Upper lobe of left lung (tissue), 6 donors: ENCODE measurements at places on chromosomes 7 and 10.

DNA sequence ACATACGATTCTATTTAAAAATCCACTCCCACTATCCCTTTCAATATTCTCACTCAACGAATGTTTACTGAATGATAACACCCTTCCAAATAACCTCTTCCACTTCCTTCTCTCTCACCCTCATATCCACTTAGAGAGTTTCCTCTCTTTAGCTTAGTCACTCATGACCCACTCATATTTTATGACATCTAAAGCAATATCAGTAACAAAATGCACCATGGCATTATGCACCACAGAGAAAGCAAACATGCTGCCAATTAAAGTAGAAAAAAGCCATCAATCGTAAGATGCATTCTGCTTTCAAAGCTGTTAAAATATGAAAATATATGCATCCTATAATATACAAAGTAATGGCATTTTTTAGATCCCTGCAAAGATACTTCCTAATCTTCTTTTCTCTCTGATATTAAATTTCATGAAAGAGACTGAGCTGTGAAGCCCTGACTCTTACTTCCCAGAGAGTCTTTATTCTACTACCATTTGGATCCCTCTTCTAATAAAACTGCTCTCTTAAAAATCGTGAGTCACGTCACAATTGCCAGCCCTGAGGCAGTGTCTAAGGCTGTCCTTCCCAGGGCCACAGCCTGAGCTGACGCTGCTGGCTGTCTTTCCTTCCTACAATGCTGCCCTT is 283.0 kb upstream of the KLF6 start:
- DNase-seq, result no peak

GRCh38 chr10:11014671-11015445 is 2.8 kb upstream of the CELF2 start:
- no peak for DNase-seq

- no peak for DNase-seq
Observed at GRCh38 chr10:110618230-110618610, 25.9 kb upstream of the RBM20 start.

GRCh38 chr10:74432841-74433594 is 282.0 kb downstream of the ADK start:
- no peak for DNase-seq

GRCh38 chr7:1175967-1176851 is 16.2 kb upstream of the ZFAND2A start:
- DNase-seq, result peak; percentile 97

- DNase-seq, result no peak
Observed at GRCh38 chr7:47328392-47329319, 253.3 kb downstream of the TNS3 start.

GRCh38 chr7:33918438-33919143 is 13.3 kb downstream of the BMPER start:
- DNase-seq, result no peak

DNA sequence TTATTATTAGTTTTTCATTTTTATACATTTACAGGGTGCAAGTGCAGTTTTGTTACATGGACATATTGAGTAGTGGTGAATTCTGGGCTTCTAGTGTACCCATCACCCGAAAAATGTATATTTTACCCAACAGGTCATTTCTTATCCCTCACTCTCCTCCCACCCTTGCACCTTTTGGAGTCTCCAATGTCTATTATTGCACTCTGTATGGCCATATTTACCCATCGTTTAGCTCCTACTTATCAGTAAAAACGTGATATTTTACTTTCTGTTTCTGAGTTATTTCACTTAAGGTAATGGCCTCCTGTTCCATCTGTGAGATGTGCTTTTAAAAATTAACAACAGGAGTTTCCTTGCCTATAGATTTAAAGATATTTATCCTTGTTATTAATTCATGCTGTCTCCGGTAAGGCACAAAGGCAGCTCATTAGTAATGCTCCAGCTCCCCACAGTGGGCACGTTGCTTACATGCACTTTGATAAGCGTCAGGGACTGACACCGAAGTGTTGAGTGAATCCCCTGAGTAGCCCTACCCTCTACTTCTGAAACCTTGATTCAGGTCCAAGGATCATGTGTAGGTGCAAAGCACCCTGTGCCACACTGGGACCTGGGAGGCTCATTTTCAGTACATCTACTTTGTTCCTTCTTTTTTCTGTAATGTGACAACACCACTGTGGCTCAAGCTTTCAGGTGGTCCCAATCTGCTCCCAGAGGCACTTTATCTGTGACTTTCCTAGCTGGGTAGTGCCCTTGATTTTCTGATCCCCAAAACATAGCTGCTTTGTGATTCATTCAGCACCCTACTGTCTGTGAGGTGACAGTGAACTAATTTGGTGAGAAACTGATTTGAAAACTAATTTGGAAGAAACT is 27.3 kb downstream of the HYAL4 start:
- no peak for DNase-seq

- DNase-seq, result no peak
Observed at GRCh38 chr10:81953420-81953819, 78.4 kb downstream of the NRG3 start.

DNA sequence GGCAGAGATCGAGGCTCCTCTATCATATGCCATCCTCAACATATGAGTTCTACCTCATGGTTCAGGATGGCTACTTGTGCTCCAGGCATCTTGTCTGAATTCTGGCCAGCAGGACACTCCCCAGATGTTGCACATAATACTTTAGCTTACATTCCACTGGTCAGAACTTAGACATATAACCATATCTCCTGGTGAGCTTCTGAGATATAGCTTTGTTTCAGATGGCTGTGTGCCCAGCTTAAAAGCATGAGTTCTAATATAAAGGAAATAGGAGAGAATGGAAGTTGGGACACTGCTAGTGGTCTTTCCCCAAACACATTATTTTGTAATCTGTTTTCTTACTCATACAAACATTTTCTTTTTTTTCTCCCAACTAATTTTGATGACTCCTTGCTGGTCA is 50.8 kb upstream of the IFRD1 start:
- no peak for DNase-seq

DNA sequence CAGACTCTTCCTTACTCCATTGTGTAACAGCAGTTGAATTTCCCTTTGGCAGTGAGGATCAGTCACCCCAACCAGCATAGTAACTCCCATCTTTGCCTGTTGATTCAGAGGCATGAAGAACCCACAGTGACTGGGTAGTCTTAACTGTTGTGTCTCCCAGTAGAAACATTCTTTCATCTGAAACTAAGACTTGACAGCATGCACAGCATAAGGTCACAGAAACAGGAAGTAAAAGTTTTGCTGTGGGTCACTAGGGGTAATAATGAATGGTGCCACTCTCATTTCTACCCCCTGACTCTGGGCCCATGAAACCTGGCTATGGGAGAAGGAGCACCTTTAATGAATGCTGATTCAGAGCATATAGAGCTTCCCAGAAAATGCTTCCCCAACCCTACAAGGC is 8.3 kb upstream of the FRMPD2 start:
- DNase-seq, result no peak

GRCh38 chr10:116521424-116522290 is 24.1 kb upstream of the PNLIP start:
- DNase-seq, result no peak

DNA sequence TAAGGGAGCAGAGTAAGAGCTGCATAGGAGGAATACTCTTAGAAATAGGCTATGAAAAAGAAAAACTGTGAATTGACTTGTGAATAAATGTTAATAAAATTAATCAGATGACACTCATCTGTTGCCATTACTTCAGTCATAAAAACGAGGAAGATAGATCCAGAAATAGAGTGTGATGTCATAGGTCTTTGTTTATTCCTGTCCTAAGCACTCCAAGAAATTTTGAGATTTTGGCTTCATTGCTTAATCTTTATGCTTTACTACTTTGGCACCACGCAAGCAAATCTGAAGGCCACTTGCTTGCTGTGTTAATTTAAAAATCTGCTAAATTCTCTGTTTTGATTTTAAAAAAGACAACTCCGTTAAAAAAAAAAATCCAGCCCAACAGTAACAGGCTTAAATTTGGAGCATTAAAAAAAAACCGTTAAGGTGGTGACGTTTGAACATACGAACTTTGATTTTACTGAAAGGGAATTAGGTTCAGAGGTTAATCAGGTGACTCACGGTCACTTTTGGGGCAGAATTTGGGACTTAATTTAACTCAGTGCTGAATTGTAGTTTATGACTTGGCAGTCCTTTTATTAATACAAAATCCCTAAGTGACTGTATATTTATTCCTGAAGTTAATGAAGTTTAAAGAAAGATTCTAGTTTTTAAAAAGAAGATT is 3.4 kb downstream of the IFRD1 start:
- no peak for DNase-seq

GRCh38 chr10:111392159-111392558 is 315.3 kb downstream of the ADRA2A start:
- DNase-seq, result no peak

DNA sequence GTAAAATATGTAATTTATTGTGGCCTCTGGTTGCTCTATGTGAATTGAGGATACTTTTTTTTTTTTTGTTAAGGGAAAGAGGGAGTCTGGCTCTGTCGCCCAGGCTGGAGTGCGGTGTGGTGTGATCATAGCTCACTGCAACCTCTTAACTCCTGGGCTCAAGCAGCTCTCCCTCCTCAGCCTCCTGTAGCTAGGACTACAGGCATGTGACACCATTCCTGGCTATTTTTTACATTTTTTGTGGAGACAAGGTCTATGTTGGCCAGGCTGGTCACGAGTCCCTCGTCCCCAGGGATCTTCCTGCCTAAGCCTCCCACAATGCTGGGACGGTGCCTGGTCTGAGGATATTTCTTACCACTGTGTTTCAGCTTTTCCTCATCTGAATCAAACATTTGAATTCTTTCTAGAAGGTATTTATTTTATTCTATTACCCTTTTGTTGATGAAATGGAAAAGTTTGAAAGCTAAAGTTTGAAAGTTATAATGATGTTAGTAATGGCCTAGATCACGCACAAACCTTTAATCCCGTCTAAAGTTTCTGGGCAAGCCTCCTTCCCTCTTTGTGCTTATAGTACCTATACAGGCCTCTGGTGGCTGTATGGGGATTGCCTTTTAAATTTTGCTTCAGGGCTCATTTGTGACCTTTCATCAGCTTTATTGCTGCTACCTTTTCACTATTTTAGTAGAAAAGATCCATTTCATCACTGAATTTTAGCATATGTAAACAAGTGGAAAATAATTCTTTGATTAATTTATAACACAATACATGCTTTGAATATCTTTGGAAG is 2.0 kb downstream of the IFRD1 start:
- DNase-seq, result no peak

DNA sequence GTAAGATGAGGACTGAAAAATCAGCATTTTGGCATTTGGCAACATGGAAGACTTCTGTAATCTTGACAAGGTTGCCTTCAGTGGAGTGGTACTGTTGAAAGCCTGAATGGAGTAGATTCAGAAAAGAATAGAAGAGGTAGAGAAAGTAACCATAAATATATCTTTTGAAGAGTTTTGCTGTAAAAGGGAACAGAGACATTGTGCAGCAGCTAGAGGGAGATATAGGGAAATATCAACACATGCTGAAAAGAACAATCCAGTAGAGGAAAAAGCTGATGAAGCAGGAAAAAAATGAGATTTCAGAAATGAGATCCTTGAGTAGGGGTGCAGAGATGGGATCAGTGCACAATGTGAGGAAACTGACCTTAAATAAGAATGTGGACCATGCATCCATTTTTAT is 60.0 kb downstream of the RAPGEF5 start:
- no peak for DNase-seq

DNA sequence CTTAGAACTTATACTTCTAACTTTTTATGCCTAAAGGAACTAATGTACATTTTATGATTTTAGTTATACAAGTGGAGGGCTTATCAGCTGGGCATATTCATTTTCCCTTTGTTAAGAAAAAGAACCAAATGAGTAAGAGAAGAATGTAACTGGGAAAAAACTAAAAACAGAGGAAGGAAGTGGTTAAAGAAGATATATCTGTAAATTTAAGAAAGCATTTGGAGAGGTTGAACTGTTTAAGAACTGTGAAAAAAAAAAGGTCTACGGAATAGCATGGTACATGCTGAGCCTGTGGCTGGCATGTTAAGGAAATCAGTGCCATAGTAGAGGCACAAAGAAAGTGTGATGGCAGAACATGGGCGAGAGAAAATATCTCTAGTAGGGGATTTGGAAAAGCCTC is 6.2 kb downstream of the MDFIC start:
- no peak for DNase-seq

GRCh38 chr10:114281461-114281860 is 42.4 kb downstream of the VWA2 start:
- DNase-seq, result peak; percentile 12

DNA sequence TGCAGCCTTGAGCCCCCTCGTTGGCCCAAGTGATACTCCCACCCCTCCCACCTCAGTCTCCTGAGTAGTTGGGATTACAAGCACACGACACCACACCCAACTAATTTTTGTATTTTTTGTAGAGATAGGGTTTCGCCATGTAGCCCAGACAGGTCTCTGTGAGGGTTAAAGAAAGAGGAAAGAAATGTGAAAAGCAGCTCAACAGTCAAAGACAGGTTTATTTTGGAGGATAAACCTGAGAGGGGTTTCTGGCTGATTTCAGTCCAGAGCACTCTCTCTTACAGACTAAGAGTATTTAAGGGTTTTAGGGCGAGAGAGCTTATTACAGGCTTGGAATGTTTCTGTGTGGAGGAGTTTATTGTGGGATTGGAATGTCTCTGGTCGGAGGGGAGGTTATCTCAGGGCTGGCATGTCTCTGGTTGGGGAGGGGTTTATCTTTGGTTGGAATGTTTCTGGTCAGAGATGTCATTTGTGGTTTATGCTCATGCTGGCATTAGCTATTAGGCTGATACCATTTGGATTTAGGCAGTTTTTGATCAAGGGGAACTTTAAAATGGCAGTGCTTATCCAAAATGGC is 26.1 kb upstream of the SNX10 start:
- no peak for DNase-seq

GRCh38 chr7:139830782-139831501 is 1.9 kb downstream of the TBXAS1 start:
- peak; percentile 45 for DNase-seq

DNA sequence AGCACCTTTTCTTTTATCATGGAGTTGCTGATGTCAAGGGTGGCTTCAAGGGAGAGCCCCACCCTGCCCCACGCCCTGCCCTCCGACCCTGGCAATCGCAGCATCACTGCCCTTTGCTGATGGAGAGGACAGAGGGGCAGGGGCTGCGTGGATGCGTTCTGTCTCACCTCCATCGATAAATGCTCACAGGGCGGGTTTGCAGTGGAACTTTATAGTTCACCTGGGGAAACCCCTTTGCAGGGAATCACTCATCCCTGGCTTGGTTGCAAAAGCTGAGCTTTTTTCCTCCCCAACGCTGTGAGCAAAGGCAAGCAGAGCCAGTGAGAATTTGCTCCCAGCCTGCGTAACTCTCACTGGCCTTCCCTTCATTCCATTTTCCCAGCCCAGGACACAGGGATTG is 176.8 kb downstream of the WDR37 start:
- no peak for DNase-seq

GRCh38 chr7:89926194-89926593 is 228.1 kb upstream of the STEAP1 start:
- DNase-seq, result no peak

DNA sequence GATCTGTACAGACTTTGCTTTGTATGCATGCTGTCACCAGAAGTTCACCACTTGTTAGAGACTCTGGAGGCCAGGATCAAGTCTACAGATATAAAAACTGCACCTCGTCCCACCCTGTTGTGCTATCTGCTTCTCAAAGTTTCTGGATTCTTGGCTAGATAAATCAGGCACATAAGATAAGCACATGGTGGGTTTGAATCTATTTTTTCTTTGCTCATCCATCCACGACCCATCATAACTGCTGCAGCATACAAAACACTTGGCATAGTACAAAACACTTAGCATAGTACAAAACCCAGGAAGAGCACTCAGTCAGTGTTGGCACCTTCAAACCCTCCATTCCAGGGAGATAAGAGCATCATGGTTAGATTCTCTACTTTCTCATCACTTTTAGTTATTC is 42.4 kb upstream of the ANKRD1 start:
- DNase-seq, result no peak
